CD4-positive, alpha-beta T cell treated with Interleukin-17A for 4 hours (primary cell): ENCODE measurements at places on chromosomes 6 and 20.
A peak's percentile ranks its signal among the peaks of the same experiment; 100 is the strongest.

- peak; percentile 36 for DNase-seq
These were observed 222.8 kb downstream of the LY86 start for GRCh38 chr6:6811128-6812009.

GRCh38 chr6:35300848-35301247, 3.2 kb downstream of the DEF6 start:
- peak; percentile 78 for DNase-seq

DNA sequence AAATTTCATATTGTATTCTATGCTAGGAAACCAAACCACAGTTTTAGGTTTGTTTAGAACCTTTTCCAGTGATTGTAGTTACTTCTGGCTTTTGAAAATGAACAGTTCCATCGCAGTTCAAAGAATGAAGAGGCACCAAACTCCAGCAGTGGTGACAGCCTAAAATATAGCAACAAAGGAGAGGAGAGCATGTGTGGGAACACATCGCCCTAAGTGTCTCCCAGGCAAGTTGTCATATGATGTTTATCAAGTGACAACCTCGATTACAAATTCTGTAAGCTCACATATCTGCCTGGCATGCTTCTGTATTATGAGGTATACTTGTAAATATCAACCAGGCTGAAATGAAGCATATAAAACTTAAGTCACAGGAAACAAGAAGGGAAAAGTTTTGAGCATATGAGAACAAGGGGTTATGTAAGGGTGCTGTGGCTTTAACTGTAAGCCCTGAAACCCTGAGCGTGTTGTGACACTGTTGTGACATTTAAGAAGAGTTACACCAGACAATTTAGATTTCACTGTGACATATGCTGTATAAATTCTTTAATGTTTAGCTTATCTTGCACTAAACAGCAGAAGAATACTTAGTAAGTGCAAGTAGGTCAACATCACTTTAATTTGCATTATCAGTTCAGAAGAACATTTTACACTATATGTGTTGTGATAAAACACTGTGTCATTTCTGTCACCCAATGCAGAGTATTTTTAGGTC, 29.1 kb upstream of the FBXL4 start:
- DNase-seq, result no peak

- DNase-seq, result no peak
These were observed 241.8 kb downstream of the TTLL2 start for GRCh38 chr6:167566711-167567141.

DNA sequence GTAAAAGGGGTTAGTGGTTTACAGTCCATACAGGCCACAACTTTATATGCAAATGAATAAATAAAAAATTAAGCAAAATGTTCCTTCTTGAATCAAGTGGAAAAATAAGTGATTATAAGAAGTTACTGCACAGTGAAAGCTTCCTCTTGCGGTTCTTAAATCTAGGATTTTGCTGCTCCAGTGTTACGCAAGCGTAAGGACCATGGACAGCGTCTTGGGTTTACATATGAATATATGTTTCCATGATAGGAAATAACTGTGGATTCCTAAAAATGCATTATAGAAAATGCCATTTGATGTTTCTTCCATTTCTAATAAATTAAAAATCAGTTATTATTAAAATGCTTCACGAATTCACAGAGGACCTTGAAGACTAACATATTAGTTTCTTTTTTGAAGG, 176.6 kb upstream of the POU3F2 start:
- DNase-seq, result no peak

- no peak for DNase-seq
These were observed 43.8 kb downstream of the PKIB start for GRCh38 chr6:122654012-122654411.

DNA sequence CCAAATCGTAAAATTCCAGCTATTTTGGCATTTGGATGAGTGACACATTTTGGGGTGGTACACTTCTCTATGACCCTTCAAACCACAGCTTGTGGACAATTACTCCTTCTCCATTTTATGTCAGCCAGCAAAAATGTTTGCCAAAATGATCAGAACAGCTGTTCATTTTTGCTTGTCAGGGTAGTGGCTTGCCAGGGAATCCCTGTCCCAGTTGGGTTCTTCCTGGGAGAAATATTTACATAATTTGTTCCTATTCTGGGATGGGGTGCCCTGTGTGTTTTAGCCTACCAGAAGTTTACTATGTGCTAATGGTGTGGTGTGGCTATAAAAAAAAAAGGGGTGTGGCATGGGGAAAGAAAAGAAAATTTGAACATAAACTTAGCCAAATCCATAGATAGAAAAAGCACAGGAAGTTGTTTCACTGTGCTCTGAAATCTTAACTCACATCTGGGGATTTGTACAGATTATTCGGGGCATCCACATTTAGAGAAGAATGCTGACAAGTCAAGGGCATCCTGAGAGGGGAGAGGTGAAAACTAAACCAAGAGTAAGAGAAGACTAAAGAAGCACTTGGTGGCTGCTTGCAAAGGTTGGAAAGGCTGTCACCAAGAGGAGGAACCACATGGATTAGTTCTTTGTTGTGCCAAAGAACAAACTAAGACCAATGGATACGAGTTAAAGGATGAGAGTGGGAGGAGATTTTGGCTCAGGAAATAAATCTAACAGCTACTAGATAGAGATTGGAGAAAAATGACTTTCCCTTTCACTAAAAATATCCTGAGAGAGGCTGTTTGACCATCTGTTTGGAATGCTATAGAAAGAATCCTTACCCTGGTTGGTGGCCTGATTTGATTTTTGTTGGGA, 55.2 kb upstream of the RBM24 start:
- DNase-seq, result no peak

- no peak for DNase-seq
These were observed 92.8 kb upstream of the FOXC1 start for GRCh38 chr6:1516742-1517520.

DNA sequence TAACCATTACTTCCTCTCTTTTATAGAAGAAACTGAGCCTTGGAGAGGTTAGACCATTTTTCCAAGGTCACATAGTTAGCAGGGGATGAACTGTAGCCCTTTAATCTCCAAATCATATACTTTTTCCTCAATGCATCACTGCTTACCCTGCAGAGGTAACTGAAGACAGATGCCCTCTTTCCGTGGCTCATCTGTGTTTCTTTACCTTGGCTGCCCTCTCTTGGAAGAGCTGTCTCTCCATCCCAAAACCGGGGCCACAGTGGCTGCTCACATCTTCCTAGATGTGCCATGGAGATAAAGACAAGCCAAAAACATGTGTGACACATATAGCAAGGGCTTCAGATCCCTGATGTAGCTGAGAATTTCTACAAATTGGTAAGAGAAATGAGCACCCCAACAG, 581 bp upstream of the ALDH8A1 start:
- no peak for DNase-seq

GRCh38 chr6:128595544-128595943, 75.1 kb upstream of the PTPRK start:
- DNase-seq, result no peak

- DNase-seq, result no peak
These were observed 409.9 kb upstream of the SPTLC3 start for GRCh38 chr20:12598894-12599293.

DNA sequence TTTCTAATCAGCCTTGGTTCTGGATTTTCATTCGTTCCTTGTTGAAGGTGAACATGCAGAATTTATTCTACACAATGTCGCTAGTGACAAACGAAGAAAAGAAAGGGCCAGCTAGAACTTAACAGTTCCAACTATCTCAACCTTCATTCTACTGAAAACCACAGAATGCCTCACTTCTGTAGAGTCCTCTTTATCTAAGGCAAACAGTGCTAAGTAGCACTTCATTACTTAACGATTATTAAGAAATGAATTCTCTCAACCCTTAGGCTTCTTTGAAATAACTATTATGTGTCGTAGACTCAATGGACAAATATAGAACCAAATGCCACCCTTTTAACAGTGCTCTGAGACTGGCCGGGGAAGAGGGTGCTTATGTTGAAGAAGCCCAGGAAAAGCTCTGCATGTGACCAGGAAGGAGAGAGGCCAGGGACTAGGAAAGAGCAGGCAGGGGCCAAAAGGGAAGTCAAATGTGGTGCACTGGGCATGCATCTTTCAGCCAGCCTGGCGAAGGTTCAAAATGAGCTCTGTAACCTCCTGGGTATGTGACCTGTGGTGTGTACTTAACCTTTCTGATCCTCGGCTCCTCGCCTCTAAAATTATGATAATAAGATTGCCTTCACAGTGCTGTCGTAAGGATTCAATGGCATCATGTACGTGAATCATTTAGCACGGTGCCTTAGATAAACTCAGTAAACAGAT, 55.4 kb upstream of the BMP2 start:
- no peak for DNase-seq
